ENCODE measurements at places on chromosomes 11 and 22.

GRCh38 chr11:69654001-69654659 lies 13.2 kb downstream of the CCND1 start:
- no peak for DNase-seq

- DNase-seq = no peak
Measured at GRCh38 chr11:34086554-34087283, 18.7 kb upstream of the NAT10 start.

DNA sequence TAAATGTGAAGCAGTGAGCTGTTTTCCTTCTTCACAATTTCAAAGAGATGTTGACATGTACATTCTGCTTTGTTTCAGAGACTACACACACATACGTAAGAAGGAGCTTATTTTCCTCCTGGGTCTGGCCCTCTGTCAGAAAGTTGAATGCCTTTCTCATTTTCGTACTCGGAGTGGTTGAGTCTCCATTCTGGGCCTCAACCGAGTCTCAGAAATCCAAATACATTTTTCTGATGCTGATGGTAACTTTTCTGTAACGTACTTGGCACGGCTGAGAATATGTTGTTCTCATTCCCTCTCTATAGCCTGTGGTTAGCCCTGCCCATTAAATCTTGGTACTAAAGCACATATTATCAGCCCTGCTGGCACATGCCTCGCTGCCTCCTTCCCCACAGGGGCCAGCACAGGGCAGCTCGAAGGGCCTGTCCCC lies 25.3 kb downstream of the PARVA start:
- DNase-seq = no peak

DNA sequence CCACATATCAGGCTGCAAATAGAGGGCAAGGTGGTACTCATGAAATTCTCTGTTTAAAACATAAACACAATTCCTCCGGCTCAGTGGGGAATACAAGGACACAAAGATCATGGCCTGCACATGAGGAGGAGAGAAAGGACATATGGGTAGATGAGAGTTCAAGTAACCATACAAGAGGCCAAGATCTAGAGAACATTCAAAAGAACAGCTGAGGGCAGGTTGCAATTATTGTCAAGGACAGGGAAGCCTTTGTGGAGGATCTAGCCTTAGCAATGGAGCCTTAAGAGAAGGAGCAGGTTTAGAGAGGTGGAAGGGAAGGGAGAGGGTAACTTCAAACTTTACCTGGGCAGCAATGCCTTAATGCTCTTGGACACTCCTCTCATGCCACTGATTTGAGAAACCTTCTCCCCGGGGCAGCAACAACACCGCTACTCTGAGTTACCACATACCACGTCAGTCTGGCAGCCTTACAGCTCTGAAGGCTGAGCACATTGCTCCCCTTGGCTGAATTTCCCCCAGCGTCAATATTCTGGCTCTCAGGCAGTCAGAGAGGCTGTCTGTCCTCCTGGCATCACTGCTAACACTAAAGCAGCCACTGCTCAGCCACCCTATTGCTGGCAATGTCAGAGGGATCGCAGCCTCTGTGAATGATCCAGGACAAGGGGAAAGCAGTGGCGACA lies 55.5 kb downstream of the CLPB start:
- no peak for DNase-seq

- no peak for DNase-seq
Measured at GRCh38 chr11:63709336-63709884, 28.1 kb downstream of the RTN3 start.

DNA sequence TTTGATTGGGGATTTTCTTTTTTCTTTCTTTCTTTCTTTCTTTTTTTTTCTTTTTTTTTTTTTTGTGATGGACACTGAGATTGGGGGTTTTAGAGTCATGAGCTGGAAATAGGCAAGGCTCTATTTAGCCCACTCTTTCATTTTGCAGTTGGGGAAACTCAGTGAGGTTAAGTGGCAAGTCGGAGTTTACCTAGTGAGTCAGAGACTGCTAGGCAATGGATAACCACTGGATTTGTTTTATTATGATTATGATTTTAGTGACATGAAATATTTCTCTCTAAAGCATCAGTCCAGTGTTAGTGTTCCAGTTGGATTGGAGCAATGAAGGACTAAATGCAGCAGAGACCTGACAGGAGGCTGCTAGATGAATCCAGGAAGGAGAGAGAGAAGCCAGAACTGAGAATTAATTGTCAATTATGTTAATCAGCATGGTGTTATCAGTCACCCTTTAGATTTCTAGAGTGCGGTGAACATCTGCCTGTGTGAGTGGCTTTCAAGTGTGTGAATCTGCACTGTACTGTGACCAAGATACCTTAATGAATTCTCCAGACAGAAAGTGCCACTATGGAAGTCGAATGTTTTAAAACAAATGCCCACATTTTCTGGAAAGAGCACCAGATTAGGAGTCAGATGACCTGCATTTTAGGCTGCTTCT lies 10.9 kb downstream of the BMAL1 start:
- DNase-seq = no peak

GRCh38 chr11:134098566-134099184 lies 29.8 kb downstream of the JAM3 start:
- DNase-seq = no peak

- DNase-seq = no peak
Measured at GRCh38 chr11:111344032-111344431, 35.0 kb downstream of the POU2AF1 start.

- no peak for DNase-seq
Measured at GRCh38 chr11:103676413-103676812, 360.0 kb upstream of the DDI1 start.

GRCh38 chr11:132072044-132072857 lies 701.8 kb downstream of the NTM start:
- no peak for DNase-seq

GRCh38 chr22:43470253-43470652 lies 58.4 kb downstream of the MPPED1 start:
- DNase-seq = no peak

GRCh38 chr11:75388386-75389275 lies 10.7 kb upstream of the RPS3 start:
- peak; percentile 45 for DNase-seq

- DNase-seq = no peak
Measured at GRCh38 chr11:8325591-8326304, 62.1 kb upstream of the LMO1 start.

DNA sequence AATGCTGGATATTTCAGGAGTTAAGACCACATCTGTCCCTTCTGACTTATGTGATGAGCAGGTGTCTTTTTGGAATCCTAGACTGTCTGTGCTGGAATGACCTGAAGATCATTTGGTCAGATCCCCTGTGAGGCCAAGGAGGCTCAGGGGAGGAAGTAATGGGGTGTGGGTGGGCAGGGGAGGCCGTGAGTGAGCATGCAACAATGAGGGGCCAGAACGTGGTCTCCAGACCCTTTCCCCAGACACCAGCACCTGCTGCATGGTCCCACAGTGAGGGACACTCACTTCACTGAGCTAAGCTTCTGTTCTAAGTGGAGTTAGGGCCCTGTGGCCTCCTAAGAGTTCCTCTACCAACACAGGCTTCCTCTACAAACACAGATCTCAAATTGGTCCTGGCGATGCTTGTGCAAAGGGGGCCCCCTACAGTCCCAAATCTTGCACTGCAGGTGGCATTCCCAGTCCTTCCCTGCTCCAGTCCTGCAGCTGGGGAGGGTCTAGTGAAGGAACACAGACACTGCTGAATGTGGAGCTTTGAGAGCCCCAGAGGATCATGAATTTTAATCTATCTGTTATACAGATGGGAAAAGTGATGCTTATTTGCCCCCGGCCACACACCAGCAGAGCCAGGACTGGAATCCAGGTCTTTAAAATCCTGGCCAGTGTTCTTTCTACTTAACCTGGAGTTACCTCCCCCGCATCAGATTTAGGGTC lies 7.4 kb downstream of the USP2 start:
- no peak for DNase-seq

GRCh38 chr11:17244046-17244445 lies 32.5 kb upstream of the NUCB2 start:
- no peak for DNase-seq

GRCh38 chr22:29069463-29069862 lies 3.4 kb upstream of the KREMEN1 start:
- no peak for DNase-seq

GRCh38 chr11:86519064-86519911 lies 144.6 kb downstream of the CCDC81 start:
- no peak for DNase-seq

GRCh38 chr22:49158741-49159564 lies 668.7 kb downstream of the BRD1 start:
- DNase-seq = no peak

GRCh38 chr11:78189174-78189724 lies 530 bp downstream of the USP35 start:
- DNase-seq = no peak

DNA sequence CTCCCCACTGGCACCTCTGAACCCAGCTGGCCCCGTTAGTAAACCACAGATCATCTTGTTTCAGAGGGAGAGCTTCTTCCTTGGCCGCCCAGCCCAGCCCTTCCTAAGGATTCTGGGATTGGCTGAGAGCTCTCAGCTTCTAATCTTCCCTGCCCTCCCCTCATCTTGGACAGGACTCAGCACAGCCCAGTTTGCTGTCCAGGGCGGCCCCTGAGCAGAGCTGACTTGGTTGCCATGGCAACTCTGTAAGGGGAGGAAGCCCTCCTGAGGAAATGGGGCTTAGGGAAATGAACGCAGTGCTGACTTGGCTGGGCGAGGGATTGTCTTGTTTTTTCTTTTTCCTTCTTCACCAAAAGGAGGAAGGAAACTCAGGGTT lies 4.6 kb downstream of the APOL4 start:
- no peak for DNase-seq

GRCh38 chr11:15695096-15695721 lies 580.5 kb downstream of the INSC start:
- no peak for DNase-seq

- no peak for DNase-seq
Measured at GRCh38 chr11:65611758-65612603, 2.0 kb downstream of the MAP3K11 start.

- no peak for DNase-seq
Measured at GRCh38 chr11:126088999-126089398, 26.3 kb upstream of the CDON start.

DNA sequence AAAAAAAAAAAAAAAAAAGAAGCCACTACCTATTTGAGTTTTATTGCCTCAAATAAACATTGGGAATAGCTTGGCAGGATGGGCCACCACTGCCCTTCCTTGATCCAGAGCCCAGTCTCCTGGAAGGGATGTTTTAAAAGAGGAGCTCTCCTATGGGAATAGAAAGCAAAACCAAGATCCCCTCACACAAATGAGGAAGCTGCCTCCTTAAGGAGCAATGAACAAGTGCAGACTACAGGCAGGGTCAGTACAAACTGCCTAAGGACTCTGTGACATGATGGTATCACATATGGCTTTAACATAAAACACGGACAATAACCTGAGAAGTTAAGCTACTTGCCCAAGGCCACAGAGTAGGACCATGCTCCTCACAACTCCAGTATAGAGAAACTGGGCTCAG lies 120.8 kb downstream of the NAT10 start:
- no peak for DNase-seq

GRCh38 chr22:41948142-41948541 lies 1.2 kb upstream of the CENPM start:
- DNase-seq = no peak

- no peak for DNase-seq
Measured at GRCh38 chr11:37533830-37534229, 935.8 kb upstream of the RAG2 start.

DNA sequence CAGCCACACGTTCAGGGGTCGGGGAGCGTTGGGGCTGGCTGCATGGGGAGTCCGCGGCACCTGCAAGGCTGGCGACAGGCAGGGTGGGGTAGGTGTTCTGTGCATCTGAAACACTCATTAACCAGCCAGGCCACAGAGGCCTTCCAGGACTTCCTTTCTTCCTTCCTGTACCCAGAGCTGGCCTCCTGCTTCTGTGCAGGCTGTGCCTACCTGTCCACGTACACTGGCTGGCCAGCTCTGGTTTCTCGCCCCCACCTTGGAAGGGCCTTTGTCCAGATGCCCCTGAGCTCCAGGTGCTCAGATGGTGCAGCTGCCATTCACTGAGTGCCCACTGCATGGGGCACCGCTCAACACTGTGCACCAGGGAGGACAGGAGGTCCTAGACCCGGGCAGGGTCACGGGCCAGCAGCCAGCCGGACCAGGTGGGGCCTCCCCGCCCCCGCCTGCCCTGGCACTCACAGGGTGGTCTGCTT lies 15.9 kb downstream of the TTLL12 start:
- DNase-seq = no peak

DNA sequence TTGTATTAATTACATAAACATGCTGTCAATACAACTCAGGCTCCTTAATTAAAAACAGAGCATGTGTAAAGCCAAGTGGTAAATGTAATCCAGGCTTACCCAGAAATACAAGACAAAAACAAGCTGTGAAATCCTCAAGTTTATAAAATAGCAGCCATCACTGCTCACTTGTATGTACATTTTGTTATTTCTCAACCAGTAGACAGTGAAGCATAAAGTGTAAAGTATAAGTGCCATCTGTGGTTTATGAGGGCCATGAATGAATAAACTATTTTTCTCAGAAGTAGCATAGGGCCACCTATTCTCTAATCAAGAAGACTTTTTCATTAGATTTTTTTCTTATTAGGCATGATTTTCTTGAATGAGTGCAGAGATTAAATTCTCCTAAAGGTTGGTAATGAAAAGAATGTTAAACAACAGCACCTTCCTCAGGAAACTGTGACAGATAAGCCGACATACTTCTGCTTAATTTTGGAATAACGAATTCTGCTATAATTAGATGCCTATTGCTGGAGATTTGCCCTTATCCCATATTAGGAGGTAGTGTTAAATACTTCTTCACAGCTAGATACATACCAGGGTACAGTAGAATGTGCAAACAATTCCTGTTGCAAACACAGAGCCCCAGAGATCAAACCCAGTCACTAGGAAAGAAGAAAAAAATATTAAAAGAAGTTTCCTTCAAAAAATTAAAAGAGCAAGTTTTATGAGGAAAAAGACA lies 13.0 kb downstream of the SLC5A12 start:
- no peak for DNase-seq

GRCh38 chr11:5380740-5381342 lies 2.8 kb upstream of the OR51M1 start:
- no peak for DNase-seq

DNA sequence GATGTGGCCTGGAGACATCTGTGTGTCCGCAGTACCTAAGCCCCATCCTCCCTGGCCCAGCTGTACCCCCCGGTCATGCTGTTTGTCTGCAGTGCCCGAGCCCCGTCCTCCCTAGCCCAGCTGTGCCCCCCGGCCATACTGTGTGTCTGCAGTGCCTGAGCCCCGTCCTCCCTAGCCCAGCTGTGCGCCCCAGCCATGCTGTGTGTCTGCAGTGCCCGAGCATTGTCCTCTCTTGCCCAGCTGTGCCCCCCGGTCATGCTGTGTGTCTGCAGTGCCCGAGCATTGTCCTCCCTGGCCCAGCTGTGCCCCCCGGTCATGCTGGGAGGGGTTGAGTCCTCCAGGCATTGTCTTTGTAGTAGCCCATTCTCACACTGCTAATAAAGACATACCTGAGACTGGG lies 7.6 kb upstream of the ARSA start:
- DNase-seq = no peak

Data from stimulated activated CD4-positive, alpha-beta T cell treated with anti-CD3 and anti-CD28 coated beads, Interleukin-1b, Interleukin-23, amount 100 ng/mL, for 24 hours (primary cell).